Calu3 (cell line): ENCODE measurements at places on chromosomes 7 and 10. TPM values are rescaled to one million over a fixed set of nuclear protein-coding genes. Genes with fewer than 3 reads are reported as not detected.

DNA sequence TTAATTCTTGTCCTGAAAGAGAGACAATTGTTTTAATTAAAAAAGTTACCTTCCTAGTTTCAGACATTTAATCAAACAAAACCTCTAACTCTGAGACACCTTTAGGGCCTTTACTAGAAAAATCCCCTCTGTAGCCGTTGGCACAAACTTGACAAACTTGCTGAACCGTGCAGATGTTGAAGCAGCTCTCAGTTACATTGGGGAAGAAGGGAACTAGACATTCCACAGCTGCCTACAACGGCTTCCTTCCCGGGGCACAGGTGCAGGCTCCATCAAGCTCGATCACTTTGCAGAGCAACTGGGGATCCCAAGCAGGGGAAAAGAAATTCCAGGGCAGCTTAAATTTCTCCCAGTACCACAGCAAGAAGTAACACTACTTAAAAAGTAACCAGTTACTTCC, 141.3 kb downstream of the SKAP2 start:
- DNase-seq, result no peak

DNA sequence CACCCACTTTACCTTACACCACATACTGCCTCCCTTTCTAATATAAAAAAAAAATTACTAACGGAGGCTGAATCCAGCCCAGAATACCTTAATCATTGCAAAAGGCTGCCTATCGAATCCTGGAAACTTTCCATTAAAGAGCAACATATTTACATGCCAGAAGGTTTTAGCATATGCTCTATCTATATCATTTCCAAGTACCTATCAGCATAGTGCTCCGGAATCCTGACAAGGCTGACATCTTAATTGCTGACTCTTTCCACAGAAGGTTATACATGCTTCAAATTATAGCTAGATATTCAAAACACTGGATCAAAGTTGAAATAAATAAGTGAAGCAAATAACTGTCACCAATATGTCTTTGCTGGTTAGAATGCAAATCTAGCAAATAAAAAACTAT, 170.9 kb upstream of the CDK1 start:
- no peak for DNase-seq

- no peak for DNase-seq
These were observed 24.9 kb downstream of the GSTO2 start for GRCh38 chr10:104293781-104294321.

DNA sequence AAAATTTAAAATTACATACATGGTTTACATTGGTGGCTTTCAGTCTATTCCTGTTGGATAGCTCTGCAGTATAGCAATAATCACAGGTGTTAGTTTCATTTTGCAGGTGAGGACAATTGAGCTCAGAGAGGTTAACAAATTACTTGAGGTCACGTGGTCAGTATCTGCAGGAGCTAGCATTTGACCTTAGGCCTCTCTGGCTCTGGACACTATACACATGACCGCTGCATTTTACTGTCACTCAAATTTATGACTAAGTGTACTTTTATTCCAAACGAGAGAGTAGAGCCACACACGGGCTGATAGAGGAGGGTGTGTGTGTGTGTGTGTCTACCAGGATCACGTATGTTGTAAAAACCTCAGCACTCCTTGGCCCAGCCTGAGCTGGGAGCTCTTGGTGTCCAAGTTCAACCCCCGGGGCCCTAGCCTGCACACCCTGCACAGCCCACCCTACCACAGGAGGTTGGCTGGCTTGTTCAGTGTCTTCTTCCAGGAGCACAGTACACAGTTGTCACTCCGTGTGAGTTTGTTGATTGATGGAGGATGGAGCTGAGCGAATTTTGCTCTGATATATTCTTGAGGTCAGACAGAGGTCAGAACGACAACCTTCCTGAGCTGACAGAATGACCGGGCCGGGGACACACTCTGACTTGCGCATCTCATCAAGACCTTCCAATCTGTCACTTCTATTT, 272.7 kb downstream of the GFRA1 start:
- DNase-seq, result no peak

The TNKS2 gene
- 24.6 TPM in 2 replicates for total RNA-seq

DNA sequence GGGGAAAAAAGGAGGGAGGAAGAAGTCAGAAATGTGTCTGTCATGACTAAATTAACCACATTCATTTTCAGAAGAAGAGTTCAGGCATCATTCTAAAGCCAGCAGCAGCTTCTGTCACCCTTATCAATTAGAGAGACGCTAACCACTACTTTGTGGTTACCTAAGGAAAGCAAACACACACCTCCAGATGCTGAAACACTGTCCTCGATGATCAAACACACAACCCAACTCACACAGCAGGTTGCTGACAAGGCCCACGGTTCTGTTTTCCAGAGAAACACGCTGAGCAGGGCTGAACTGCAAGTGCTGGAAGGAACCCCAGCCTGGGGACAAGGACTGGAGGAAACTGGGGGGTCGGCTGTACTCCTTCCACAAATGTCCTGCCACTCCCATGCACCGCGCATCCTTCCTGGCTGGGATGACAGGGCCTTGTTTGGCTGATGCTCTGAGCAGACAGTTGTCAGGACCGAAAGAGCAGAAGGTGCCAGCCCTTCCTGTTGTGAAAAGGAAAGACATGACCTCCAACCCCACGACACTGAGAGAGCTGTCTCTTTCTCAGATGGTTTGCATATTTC, 36.6 kb downstream of the PRKCQ start:
- DNase-seq, result no peak

DNA sequence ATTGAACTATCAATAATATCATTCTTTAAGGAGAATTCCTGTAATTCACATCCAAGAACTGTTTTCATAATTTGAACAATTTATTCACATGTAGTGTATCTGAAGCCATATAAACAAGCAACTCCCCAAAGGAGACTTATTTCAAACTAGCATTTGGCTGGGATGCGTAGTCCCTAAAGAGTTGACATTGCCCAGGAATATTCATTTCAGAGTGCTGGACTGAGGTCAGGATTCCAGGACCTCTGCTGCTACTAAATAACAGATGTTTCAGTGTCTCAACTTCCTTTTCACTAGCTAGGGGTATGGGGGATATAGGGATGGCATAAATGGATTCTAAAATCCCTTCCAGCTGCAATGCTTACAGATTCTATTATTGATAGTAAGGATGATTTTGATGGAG, 177.0 kb downstream of the TSPAN12 start:
- DNase-seq, result no peak
